ENCODE measurements at places on chromosomes 11 and 22.

DNA sequence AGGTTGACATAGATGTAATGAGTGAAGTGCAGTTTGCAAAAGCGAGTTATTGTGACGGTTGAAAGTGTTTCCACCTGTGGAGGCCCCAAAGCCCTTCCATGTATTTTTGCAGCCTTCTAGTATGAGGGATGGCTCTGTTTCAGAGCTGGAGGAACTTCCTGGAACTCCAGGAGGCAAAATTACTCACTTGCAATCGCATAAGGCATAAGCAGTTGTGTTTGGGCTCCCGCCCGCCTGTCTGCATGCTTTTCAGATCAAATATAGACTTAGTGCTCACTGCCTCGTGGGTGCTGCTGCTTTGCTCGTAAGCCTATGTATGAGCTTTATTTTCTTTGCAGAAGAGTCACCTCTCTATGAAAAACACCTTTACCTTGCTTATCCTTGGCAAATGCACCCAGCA lies 146.8 kb upstream of the LARGE1 start:
- DNase-seq: no peak
- no peaks in the 10 kb centered on the region for H3K4me1 ChIP-seq
- no peaks in the 10 kb centered on the region for H3K27me3 ChIP-seq
- H3K4me3 ChIP-seq: no peak overlapping the region

DNA sequence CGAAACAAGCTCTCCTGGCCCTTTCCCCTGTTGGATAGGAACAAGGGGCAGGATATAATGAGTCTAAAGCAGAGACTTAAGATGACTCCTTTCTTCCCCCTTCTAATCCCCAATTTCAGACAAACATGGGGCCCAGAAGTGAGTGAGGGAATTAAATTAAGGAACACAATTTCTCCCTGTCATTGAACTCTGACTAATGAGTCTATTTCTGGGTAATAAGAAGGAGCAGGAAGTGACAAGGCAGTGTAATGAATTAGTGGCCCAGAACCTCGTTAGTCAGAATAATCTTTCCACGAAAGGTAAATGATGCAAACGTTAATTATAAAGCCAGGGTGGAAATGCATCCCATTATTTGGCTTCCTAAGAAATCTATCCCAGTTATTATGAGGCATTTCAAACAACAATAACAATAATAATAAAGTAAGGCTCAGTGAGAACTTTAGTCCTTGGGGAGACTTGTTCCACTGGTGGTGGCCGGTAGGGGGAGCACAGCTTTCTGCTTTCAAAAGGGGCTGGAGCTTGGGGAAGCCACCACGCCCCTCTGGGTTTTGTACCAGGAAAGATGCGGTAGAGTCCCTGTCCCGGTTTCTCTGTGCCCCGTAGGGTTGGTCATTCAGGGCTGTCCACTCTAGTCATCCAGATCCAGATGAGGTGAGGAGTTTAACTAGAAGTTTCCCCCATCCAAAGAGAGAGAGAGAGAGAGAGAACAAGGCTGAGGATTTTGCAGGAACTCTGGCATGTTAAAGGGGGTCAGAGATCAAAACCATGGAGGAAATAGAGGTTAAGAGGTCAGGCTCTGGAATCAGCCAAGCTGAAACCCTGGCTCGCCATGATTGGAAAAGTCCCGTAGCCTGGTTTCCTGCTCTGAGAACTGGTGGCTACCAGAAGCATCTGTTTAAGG lies 298.3 kb downstream of the NTM start:
- H3K36me3 ChIP-seq: no peaks in the 10 kb centered on the region
- DNase-seq: peak; percentile 54

DNA sequence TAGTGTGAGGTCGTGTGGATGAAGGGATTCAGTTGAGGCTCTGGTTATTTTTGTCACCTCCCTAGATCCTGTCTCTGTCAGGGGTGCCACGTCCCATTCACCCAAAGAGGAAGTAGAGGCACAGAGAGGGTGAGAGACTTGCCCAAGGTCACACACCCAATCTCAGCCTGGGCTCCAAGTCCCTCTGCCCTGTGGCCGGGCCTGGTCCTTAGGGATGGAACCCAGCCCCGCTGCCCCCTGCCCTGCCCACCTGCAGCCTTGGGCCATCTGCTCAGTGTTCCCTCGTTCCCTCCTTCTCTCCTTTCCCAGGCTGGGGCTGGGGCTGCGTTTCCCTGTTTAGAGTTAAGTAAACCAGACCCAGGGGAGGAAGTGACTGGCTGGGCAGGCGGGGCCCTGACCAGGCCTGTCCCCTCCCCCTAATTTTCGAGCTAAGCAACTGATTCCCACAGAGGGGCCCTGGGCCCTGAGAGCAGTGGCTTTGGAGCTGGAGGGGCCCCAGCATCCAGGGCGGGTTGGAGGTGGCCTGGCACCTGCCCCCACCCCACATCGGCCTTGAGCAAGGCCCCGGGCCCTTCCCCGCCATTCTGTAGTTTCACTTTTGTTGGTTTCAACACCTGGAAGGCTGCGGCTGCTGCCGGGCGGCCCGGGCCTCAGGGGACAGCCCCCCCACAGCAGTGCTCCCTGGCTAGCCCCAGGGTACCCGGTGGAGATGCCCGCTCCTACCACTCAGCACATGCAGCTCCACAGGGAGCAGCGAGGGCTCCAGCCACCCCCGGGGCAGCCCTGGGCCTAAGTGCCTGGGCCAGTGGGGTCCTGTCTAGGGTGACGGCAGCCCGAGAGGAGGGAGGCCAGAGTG lies 1.5 kb downstream of the TCIRG1 start:
- H3K4me3 ChIP-seq: peak overlapping the region; percentile 91
- peaks cover 27% of the 10 kb centered on the region for H3K36me3 ChIP-seq
- H3K4me1 ChIP-seq: peaks cover 70% of the 10 kb centered on the region
- peak; percentile 90 for DNase-seq

DNA sequence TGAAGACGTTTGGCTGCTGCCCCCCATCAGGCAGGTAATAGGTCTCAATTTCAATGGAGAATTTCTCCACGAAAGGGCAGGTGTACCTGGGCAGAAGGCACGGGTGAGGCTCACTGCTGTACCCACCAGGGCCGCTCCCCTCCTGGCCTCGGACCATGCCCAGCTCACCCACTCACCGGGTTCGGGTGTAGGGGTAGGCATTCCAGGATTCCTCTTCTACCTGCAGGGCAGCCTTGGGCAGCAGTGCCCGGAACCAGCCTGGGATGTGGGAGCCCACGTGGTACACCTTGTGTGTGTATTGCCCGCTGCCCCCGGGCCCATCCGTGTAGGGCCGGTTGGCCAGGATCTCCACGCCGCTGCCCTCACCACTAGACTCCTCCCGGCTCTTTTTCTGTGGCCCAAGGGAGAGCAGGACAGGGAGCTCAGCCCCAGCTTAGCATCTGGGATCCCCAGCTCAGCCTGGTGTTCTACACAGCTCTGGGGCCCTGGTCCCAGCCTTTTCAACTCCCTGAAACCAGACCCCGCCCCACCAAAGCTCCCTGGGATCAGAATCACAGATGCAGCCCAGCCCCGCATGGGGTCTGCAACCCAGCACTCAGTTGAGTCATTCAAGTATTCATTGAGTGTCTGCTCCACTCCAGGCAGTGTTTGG lies 2.7 kb downstream of the PITPNM1 start:
- H3K4me3 ChIP-seq: no peak overlapping the region
- H3K36me3 ChIP-seq: peaks cover 6% of the 10 kb centered on the region
- DNase-seq: no peak
- H3K4me1 ChIP-seq: peaks cover 49% of the 10 kb centered on the region

GRCh38 chr11:123427405-123427804 lies 2.7 kb upstream of the GRAMD1B start:
- H3K4me3 ChIP-seq: no peak overlapping the region
- no peaks in the 10 kb centered on the region for H3K36me3 ChIP-seq
- H3K27ac ChIP-seq: no peak overlapping the region
- H3K27me3 ChIP-seq: peaks cover 22% of the 10 kb centered on the region
- peaks cover 15% of the 10 kb centered on the region for H3K4me1 ChIP-seq

Data from mesenchymal stem cell (in vitro differentiated cells and primary cell).